ENCODE measurements at places on chromosomes 13 and 19.

- DNase-seq: no peak
These were observed 758 bp upstream of the TECR start for GRCh38 chr19:14528419-14529253.

DNA sequence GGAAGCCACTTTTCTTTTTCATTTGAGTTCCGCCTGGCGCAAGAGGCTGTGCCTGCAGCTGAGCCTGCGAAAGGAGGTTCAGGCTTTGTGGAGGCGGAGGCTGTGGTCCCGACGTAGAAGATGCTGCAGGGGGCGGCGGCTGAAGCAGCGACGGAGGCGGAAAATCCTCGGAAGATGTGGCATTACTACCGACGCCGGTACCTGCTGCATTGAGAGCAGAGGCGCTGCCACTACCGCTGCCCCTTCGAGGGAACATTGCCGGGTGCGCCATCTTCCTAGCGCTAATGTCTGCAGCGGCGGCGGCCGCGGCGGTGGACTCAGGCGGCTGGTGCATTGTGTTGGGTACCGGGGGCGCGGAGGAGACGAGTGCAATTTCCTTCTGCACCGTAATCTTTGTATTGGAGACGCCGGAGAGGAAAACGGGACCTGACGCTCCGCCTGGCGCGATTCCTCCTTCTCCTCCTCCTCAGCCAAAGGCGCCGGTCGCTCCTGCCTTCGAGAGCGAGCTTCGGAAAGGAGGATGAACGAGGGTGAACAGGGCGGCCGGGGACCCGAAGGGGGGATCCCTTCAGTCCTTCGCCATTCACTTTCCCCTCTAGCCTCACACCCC, at the start of gene TSC22D1:
TSC22D1 (minus strand) TSS at position 590 of the 610 bp plus-strand sequence; CDS start at position 334, 256 bp downstream.
- DNase-seq: peak; percentile 40

DNA sequence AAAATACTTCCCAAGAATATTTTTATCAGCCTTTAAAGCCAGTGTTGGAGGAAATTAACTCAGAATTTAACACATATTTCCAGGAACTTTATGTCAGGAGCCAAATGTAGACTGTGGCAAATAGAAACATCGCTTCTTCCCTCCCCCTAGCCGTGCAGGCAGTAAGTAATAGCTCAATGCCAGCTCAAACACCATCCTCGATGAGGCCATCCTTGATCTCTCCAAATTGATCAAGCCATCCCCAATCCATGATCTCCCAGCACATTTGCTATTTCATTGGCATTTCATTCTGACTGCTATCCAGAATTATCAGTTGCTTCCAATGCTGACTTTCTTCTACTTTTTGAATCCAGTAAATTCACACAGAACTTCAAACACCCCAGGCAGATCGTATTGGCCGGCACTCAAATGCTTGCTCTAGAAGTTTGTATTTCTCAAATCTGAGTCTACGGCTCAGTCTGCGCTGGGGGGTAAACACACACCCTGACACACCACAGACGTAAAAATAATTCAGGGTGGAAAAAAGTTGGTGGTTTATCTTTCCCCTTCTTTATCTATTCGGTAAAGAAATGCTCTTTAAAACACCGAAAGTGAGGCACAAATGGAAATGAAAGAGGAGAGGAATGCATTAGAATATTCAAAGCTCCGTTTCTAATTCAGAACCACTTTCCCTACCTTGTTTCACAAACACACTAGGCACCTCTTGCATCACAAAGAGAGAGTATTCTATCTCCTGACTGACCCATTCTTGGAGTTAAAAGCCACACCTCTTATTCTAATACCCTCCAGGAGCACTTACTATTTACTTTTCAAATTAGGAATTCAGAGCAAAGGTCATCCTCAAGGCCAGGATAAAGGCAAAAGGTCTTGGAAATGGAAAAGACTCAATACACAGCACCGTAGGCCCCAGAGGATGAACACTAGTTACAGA, 991 bp downstream of the OBI1 start:
- no peak for DNase-seq

GRCh38 chr19:7442423-7442822, 46.4 kb downstream of the PEX11G start:
- no peak for DNase-seq

- no peak for DNase-seq
These were observed 6.8 kb downstream of the CYSLTR2 start for GRCh38 chr13:48660361-48661076.

DNA sequence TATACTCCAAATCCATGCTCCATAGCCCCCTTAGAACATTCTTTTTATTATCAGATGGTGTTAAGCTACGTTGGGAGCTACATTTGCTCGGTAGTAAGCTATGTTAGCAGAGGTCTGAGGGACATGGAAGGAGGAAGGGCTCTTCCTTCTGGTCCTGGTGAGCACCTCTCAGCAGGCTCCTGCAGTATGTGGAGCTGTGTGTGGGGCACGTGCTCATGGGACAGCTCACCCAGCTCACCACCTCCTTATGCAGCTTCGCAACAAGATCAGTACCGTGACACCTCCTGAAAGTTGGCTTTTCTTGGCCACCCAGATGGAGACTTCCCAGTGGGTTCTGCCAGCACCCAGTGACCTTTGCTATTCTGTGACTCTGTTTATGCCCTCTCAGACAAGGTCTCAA, 400.5 kb upstream of the SLC10A2 start:
- DNase-seq: no peak

DNA sequence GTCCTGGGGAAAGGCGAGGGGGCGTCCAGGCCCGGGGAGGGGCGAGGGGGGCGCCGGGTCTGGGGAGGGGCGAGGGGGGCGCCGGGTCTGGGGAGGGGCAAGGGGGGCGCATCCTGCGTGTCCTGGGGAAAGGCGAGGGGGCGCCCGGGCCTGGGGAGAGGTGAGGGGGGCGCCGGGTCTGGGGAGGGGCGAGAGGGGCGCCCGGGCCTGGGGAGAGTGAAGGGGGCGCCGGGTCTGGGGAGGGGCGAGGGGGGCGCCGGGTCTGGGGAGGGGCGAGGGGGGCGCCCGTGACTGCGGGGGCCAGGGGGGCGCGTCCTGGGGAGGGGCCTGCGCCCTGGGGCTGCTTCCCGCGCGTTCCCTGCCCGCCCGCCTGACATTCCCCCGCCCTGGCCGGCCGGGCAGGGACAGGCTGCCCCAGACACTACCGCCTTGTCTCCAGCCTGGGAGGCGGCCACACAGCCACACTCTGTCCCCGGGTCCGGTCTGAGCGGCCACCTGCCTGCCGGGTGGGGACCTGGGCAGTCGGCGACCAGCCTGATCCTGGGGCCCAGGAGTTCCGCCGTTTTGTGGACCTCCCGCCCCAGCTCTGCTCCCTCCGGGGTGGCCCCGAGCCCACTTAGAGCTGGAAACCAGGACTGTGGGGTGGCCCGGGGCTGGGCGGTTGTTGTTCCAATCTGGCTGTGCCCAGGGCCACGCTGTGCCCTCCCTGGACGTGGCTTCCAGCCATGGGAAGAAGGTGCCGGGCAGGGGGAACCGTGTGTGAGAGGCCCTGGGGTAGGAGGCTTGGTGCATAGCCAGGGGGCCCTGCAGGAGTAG, 11.8 kb downstream of the PALM start:
- no peak for DNase-seq

GRCh38 chr19:40716031-40716481, 630 bp downstream of the COQ8B start:
- DNase-seq: peak; percentile 59

GRCh38 chr13:34250151-34250670, 432.3 kb downstream of the RFC3 start:
- no peak for DNase-seq

DNA sequence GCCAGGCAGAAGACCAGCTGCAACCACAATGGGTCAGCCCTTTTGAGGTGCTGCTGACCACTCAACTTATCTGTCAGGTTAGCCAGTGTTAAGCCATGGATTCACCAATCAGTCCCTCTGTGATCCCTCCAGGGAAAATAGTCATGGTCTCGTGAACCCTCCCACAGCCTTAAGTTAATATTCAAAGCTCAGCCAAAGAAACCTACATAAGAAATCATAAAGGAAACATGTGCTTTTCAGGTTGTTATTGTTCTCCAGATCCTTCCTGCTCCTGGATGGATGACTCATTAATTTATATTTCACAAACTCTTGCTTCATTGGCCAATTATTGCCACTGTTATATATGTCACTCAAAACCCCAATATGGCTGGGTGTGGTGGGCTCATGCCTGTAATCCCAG, 161.9 kb downstream of the B3GLCT start:
- no peak for DNase-seq

DNA sequence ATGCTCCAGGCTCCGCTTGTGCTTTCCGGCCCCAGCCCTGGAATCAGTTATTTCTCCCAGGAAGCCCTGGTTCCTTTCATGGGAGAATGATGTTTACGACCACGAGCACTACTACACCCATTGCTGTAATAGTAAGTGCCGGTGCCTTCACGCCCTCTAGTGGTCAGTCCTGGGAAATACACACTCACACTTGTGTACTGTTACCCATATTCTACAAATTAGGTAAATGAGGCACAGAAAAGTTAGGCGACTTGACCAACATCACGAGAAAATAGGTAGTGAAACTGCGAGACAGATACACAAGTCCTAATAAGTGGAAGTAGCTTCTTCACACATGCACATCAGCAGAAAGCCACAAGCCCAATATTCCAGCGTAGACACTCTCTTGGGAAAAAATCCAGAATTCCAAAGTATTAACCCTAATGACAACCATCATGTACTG, 21.7 kb downstream of the CEACAM21 start:
- DNase-seq: peak; percentile 71

- DNase-seq: no peak
These were observed 8.1 kb upstream of the THSD1 start for GRCh38 chr13:52414051-52414450.

DNA sequence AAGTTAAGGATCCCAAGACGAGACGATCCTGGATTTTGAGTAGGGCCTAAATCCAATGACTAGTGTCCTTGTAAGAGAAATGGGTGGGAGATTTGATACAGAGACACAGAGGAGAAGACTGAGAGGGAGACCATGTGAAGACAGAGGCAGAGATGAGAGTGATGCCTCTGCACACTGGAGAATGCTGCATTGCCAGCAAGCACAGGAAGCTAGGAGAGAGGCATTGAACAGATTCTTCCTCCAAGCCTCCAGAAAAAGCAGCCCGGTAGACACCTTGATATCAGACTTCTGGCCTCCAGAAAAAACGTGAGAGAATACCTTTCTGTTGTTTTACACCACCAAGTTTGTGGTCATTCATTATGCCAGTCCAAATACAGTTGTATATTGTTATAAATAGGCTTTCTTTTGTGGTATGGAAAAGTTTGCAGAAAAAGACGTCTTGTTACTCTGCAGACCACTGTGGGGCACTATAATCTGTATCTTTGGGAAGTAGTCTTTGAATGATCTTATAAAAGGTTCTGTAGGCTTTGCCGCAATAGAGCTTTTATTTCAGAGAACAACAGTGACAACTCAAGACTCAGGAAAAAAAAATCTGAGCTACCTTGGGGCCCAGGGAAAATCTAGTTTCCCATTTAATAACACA, 17.9 kb upstream of the RFC3 start:
- DNase-seq: no peak

- DNase-seq: peak; percentile 37
These were observed at the start of gene EBI3 for GRCh38 chr19:4229179-4229931. Gene EBI3, plus strand, starts transcription at chr19:4229523. Its CDS starts 28 bp downstream, at chr19:4229551.

GRCh38 chr13:64130171-64130570, 2714.5 kb upstream of the PCDH20 start:
- DNase-seq: no peak

- no peak for DNase-seq
These were observed 17.8 kb downstream of the GPR12 start for GRCh38 chr13:26742691-26743358.

DNA sequence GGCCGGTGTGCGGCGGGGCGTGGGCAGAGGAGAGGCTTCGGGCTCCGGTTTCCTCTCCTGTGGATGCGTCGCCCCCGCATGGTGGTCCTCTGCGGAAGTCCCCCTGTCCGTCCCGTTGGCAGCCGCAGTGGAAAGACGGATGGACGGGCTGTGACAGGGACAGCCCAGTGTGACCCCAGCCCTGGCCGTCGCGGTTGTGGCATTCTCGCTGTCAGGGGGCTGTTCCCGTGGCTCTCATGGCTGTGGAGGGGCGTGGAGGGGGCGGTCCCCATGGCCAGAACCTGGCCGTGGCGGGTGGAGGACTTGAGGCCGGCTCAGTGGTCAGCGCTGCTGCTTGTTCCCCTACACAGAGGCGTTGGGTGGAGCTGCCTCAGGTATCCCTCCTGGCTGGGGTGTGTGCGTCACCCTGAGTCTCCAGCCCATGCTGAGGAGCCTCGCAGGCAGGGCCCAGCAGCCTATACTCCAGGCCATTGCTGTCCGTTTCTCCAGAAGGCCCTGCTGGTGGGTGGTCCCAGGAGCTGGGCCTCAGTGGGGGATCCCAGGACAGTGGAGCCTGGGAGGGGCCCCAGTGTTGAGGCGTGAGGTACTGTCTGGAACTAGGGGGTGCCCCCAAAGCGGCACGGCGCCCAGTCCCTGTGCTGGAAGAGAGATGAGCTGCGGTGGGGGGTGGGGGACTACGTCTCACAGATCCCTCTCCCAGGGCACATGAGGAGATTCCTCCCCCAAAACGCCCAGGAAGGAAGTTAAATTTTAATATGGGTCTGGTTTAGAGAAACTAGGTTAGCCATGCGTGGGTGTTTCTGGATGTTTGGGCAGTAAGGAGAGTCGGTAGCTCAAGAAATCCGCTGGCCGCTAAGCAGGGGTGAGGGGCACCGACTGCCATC, 20.3 kb downstream of the CSNK1G2 start:
- DNase-seq: no peak

GRCh38 chr13:66425741-66426140, 804.4 kb downstream of the PCDH9 start:
- DNase-seq: no peak

- no peak for DNase-seq
These were observed 14.6 kb downstream of the CBLC start for GRCh38 chr19:44792281-44792680.

Measured in activated CD4-positive, alpha-beta T cell treated with anti-CD3 and anti-CD28 coated beads for 24 hours (primary cell).